ENCODE measurements at places on chromosomes 4 and X.

DNA sequence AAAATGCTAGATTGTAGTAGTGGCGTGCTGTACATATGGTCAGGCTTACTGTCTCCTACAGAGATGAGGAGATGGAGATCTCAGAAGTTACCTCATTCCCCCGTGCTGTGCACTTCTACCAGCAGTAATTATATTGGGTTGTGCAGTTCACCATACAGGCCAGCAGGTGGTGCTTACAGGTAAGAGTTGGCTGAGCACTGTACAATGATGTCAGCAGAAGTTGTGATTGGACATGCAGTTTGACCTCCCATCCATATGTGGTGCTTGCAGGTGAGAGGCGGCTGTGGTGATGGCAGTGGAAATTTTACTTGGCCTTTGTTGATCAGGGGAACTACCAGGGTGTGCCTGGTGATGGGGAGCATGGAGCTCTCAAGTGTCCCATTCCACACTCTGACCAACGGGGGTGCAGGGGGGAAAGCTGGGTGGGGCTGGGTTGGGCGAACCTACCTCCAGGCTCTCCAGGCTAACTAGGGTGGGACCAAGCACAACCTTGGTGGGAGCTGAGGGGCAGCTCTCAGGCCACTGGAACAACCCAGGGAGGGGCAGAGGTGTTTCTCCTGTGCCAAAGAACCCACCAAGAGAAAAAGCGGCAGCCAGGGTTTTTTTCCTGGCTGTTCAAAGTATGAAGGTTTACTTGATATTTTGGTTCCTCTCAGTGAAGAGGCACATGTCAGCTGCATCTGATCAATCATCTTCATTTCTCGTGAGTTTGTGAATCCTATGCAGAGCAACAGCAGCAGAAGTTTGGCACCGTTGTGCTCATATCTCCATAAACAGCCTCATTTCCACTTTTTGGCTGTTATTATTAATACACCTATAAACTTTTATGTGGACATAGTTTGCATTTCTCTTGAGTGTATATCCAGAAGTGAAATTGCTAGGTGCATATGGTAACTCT lies 73.8 kb upstream of the FREM3 start:
- DNase-seq: peak; percentile 39

DNA sequence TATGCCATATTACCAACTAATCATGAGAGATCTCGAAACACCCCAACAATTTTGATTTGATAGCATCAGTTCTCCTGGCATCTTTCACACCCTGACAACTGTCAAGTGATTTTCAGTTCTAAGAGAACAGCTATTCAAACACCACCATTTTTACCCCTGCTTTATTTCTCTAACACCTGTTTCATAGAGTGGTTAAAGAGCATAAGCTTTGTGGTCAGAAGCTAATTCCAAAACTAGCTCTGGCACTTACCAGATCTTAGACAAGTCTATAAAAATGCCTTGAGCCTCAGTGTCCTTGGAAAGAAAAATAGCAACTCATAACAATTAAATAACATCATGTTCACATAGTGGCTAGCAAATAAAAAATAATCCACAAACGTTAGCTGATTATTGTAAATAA lies 17.9 kb downstream of the PPA2 start:
- DNase-seq: no peak

- DNase-seq: no peak
Observed at GRCh38 chrX:25013632-25014365, 2.0 kb downstream of the ARX start.

- DNase-seq: peak; percentile 13
Observed at GRCh38 chr4:151403656-151404055, 5.3 kb upstream of the FHIP1A start.

GRCh38 chr4:4641661-4642495 lies 100.0 kb upstream of the STX18 start:
- no peak for DNase-seq

DNA sequence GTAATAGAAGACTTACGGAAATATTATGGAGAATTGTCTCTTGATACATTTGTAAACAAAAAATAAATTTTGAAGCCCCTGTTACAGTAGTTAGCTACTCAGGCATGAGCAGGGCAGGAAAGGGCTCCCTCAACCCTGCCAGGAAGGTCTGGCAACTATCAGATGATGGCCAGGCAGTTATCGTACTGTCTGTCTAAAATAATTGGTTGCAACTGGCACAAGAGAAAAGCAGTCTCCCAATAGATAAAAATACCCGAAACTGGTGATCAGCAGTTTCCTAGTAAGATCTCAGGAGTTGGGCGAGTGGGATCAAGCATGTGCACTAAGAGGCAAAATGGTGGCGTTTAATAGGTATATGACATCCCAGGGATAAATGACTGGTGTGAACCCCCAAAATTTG lies 1336.3 kb downstream of the C4orf33 start:
- DNase-seq: no peak

GRCh38 chr4:140044337-140044902 lies 109.6 kb downstream of the MAML3 start:
- DNase-seq: no peak

DNA sequence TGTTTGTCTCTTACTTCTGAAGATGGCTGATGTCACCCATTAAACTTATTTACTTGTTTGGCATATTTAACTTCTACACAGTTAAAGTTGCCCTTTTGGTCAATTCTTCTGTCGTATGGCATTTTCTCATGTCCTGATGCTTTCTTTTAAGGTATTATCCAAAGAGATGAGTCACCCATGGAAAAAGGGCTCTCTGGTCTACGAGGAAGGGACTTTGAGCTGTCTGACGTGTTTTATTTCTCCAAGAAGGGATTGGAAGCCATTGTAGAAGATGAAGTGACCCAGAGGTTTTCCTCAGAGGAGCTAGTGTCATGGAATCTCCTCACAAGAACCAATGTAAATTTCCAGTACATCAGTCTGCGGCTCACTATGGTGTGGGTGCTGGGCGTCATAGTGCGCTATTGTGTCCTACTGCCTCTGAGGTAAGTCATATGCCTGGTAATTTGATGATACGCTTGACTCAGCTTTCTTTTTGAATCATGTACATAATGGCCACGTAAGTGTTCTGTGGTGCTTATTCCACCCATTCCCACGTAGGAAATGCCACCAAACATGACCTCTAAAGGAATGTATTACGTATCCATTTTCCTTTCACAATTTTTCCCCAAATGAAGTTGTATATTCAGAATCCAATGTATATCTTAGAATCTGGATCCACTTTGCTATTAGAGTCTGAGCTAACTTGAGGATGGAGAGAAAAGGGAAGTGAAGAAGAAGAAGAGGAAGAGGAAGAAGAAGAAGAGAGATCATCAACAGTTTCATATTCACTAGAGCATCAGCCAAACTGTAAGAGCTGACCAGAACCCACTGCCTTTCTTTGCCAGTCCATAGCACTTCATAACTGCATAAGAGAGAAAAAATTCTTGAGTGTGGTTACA lies 45.7 kb downstream of the GPAT3 start:
- no peak for DNase-seq
